ENCODE measurements at places on chromosomes 6 and 20.

DNA sequence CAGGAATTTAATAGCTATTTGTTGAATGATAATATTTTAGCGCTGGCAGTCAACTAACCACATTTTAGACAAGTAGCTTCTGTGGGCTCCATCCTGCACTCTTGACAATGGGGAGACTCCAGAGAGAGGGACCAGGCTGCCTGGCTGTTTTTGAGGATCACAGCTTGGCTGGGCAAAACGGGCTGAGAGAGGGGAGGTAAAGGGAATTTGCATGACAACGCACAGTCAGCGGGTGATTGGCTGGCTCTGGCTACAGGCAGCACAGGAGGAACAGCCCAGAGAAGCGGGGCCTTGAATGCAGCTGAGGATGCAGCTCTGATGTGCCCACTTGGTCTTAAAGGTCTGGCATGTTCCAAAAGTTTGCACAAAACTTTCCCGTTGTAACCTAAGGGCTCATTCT is 41.2 kb downstream of the LRFN2 start:
- H3K36me3 ChIP-seq: no peaks in the 10 kb centered on the region
- no peak for DNase-seq
- no peak overlapping the region for H3K4me3 ChIP-seq
- no peak overlapping the region for H3K27ac ChIP-seq

DNA sequence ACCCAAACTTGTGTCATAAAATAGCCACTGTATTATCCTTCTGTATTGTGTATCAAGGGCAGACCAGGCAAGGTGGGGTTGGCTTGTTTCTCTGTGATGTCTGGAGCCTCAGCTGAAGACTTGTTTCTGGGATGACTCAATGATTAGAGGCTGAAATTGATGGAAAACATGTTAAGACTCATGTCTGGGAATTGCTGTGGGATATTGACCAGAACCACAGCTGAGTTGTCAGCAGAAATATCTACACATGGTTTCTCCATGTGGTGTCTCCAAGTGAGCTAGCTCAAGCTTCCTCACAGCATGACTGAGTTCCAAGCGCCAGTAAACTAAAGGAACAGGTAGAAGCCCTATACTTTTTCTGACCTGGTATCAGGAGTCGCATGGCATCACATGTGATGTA is 128.5 kb upstream of the SYNDIG1 start:
- H3K4me1 ChIP-seq: no peaks in the 10 kb centered on the region
- H3K27ac ChIP-seq: no peak overlapping the region
- H3K4me3 ChIP-seq: no peak overlapping the region
- H3K27me3 ChIP-seq: no peaks in the 10 kb centered on the region

DNA sequence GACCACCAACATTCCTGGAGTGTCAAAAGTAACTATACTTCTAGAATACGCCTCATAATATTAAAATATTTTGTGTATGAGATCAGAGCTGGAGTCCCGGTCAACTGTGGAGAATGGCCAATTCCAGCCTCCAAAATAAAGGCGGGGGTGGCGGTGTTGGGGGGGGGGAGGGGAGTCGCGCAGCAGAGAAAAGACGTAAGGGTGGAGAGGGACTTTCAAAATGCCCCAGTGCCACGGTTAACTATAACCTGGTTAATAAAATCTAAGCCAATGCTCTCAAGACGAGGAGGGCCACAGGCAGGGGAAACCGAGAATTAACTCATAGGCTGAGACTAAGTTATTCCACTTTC is 1.3 kb downstream of the NUP153 start:
- H3K27ac ChIP-seq: peak overlapping the region; percentile 99
- H3K36me3 ChIP-seq: no peaks in the 10 kb centered on the region
- peak overlapping the region; percentile 67 for H3K4me3 ChIP-seq
- H3K4me1 ChIP-seq: peaks cover 44% of the 10 kb centered on the region
- peak; percentile 25 for DNase-seq
- H3K27me3 ChIP-seq: no peaks in the 10 kb centered on the region

GRCh38 chr6:13247627-13248026 is 80.7 kb downstream of the TBC1D7 start:
- no peak overlapping the region for H3K4me3 ChIP-seq
- DNase-seq: no peak
- H3K27ac ChIP-seq: no peak overlapping the region
- no peaks in the 10 kb centered on the region for H3K27me3 ChIP-seq
